ENCODE measurements at places on chromosomes 4 and X. TPM values are rescaled to one million over a fixed set of nuclear protein-coding genes. Genes with fewer than 3 reads are reported as not detected.

GRCh38 chrX:137101273-137101990 is 67.6 kb upstream of the GPR101 start:
- no peaks in the 10 kb centered on the region for H3K4me1 ChIP-seq
- no peak for DNase-seq
- no peak overlapping the region for H3K4me3 ChIP-seq
- H3K36me3 ChIP-seq: no peaks in the 10 kb centered on the region
- no peaks in the 10 kb centered on the region for H3K27me3 ChIP-seq

DNA sequence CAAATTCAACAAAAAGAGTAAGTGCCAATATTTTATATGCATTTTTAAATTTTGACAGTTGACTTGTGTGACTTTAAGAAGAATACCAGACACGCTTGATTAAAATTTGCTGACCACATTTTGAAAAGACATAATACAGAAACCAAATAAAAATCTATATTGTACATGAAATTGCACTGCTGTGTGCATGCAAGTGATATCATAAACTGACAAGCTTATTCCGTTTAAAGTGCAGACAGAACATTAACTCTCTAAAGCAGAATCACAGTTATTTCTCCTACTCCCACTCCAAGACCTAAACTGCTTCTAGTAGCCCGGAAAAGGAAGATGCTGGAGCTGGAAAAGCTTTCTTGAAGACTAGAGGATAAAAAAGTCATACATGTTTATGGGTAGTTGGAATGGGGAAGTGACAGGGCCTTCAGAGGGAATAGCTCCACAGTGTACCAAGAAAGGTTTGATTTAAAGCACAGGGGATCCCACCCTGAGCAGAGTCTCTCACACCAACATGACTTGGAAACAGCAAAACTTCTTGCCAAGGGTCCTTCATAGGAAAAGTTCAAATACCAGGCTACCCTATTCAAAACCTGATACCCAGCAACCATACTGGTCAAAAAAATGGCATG is 34.1 kb upstream of the NAF1 start:
- no peaks in the 10 kb centered on the region for H3K36me3 ChIP-seq
- DNase-seq: no peak
- H3K27ac ChIP-seq: peak overlapping the region; percentile 61
- no peaks in the 10 kb centered on the region for H3K27me3 ChIP-seq

GRCh38 chr4:111228874-111229273 is 606.0 kb upstream of the PITX2 start:
- H3K27ac ChIP-seq: no peak overlapping the region
- H3K36me3 ChIP-seq: no peaks in the 10 kb centered on the region
- DNase-seq: no peak
- H3K4me3 ChIP-seq: no peak overlapping the region
- no peaks in the 10 kb centered on the region for H3K4me1 ChIP-seq

DNA sequence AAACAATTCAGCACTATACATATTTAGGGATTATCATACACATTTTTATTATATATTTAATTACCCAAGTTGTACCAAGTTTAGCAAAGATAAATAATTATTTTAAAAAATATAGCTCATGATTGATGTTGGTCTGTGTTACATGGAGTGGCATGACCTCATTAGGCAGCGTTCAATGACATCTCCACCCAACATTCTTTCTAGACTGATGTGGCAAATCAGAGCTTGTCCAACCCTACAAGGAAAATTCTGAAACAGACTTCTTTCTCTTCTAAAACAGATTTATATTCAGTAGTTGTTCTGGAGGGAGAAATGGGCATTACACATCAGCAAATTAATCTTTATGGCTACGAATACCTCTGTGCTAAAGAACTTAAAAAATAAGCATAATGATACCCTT is 189.7 kb downstream of the PDGFC start:
- no peaks in the 10 kb centered on the region for H3K36me3 ChIP-seq
- no peaks in the 10 kb centered on the region for H3K27me3 ChIP-seq
- no peak overlapping the region for H3K27ac ChIP-seq
- no peak for DNase-seq
- H3K4me1 ChIP-seq: no peaks in the 10 kb centered on the region
- H3K4me3 ChIP-seq: no peak overlapping the region

DNA sequence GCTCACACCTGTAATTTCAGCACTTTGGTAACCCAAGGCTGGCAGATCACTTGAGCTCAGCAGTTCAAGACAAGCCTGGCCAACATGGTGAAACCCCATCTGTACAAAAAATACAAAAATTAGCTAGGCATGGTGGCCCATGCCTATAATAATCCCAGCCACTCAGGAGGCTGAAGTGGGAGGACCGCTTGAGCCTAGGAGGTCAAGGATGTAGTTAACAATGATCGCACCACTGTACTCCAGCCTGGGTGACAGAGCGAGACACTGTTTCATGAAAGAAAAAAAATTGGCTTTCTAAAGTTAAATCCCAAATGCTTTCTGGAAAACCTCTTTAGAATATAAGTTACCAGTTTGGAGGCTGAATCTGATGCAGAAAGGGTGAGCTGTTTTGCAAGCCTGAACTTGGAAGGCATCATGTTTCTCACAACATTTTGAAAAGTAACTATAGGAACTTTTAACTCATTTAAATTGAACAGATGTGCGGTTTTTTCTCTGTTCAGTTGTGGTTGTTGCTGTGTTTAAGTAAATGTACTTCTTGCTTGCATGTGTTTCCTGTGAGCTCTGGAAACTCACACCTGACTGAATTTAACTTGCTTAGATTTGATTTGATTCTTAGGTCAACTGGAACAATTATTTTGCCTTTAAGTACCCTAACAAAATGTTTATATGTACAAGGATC is 39.8 kb upstream of the TMEM131L start:
- H3K36me3 ChIP-seq: no peaks in the 10 kb centered on the region
- no peak for DNase-seq
- H3K27me3 ChIP-seq: no peaks in the 10 kb centered on the region
- no peak overlapping the region for H3K4me3 ChIP-seq

DNA sequence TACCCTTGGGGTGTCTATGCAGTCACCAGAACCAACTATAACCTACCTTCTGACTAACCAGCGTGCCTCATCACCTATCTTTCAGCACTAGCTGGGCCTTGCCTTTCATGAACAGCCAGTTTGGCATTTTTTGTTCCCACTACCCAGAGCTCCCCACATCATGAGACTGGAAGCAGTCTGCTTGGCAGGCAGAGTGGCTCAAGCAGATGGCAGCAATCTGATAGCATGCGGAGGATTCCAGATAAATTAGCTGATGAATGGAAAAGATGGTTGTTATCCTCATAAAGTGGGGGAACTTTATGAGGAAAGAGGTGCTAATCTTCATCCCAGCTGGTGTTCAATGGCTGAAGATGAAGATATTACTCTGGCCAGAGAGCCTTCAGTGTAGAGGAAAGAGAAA is 243.2 kb upstream of the EDA2R start:
- no peaks in the 10 kb centered on the region for H3K36me3 ChIP-seq
- H3K4me3 ChIP-seq: no peak overlapping the region
- no peaks in the 10 kb centered on the region for H3K4me1 ChIP-seq
- H3K27me3 ChIP-seq: no peaks in the 10 kb centered on the region

DNA sequence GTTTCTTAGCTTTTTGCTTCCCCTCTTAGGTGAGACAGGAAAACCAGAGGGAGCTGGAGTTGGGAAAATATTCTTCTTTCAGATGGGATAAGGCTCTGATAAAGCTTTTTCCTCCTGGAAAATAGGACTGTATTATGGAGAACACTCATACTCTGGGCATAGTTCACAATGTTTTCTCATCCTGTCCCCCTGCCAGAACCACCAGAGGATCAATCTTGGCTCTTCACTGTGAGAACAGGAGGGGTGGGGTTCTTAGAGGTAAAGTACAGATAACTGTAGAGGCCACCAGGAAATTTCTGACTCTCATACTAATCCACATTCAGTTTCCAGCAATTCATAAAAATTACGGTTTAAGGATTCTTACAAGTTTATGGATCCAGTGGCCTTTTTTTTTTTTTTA is 661.8 kb upstream of the MAGEB2 start:
- H3K4me3 ChIP-seq: no peak overlapping the region
- no peak for DNase-seq
- H3K27ac ChIP-seq: no peak overlapping the region
- H3K36me3 ChIP-seq: no peaks in the 10 kb centered on the region
- H3K4me1 ChIP-seq: no peaks in the 10 kb centered on the region
- H3K27me3 ChIP-seq: no peaks in the 10 kb centered on the region

- H3K27ac ChIP-seq: no peak overlapping the region
- no peaks in the 10 kb centered on the region for H3K4me1 ChIP-seq
- no peak for DNase-seq
- H3K4me3 ChIP-seq: no peak overlapping the region
- peaks cover 79% of the 10 kb centered on the region for H3K36me3 ChIP-seq
Observed at GRCh38 chrX:13760426-13760825, 25.9 kb downstream of the OFD1 start.

DNA sequence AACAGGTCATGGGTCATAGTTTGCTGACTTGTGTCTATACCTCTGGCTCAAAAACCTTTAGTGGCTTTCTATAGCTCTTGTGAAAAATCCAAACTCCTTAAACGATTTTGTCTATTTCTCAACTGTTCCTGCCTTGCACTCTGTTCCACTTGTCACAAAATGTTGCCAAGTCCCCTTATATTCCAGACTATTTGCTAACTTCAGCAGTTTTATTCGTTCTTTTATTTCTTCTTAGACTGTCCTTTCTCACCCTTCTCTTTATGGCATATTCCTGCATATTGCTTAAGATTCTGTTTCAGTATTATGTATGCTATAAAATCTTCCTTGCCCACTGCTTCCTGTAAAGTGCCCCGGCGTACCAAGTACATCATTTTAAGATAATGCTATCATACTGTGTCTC is 80.8 kb downstream of the RAB28 start:
- H3K4me3 ChIP-seq: no peak overlapping the region
- H3K4me1 ChIP-seq: peaks cover 4% of the 10 kb centered on the region
- no peaks in the 10 kb centered on the region for H3K27me3 ChIP-seq
- H3K36me3 ChIP-seq: no peaks in the 10 kb centered on the region
- H3K27ac ChIP-seq: no peak overlapping the region
- DNase-seq: no peak

Gene DMRTC1
- total RNA-seq: not detected

Gene FHDC1
- total RNA-seq: 0.16 TPM

Gene PLS3
- 0.36 TPM for total RNA-seq

Gene SLC49A3
- 0.29 TPM for total RNA-seq
